ENCODE measurements at places on chromosomes 7 and 10.
A peak's percentile ranks its signal among the peaks of the same experiment; 100 is the strongest.

DNA sequence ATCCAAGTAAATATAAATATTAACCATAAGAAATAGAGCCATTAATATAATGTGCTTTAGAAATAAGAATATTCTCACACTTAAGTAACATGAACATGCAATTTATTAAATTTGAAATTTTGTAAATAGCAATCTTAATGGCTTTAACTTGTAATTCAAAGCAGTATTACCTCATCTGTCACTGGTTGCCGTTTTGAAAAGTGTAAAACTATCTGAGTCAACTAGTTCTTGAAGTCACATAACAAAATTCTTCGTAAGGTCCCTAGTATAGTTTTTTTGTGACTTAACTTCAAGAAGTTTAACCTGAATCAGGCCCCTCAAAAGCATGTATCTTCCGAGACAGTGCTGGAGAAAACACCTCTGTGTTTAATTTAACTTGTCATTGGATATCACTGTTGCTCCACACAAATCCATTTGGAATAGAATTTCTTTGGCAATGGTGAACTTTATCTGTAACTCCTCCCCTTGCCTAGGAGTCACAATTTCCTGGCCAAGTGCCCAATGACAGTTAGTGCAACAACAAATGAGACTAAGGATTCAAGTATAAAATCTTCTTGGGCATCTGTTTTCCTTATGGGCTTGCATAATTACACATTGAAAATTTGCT lies 47.1 kb downstream of the NT5C2 start:
- peak; percentile 55 for DNase-seq

GRCh38 chr10:50421026-50421719 lies 169.9 kb upstream of the ASAH2 start:
- DNase-seq = no peak

DNA sequence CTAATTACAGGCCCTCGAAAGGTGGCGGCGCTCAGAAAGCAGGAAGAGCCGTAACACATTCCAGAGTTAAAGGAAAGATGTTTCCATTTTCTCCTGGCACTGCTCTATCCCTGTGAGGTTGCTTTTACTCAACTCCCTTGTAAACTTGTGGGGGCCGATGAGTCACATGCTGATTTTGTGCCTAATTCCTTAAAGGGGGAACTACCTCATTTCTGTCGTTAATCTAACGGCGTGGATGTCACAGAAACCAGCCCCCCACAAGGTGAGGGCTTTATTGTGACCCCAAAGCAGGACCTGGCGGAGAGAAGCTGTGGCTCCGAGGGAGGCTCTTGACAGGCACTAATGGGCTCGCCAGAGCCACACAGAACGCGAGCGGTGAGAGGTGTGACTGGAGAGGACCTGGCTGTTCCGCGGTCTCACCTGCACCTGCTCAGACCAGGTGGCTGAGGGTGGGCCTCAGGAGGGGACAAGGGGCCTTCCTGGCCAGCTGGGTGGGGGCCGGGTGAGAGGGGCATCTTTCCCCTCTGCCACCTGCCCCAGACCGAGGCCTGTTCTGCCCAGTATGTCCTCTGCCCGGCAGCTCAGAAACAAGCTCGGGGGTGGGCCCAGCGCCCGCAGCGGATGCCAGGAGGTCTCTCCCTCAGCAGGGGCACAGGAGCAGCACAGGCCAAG lies 50.9 kb downstream of the CALML3 start:
- DNase-seq = peak; percentile 49

DNA sequence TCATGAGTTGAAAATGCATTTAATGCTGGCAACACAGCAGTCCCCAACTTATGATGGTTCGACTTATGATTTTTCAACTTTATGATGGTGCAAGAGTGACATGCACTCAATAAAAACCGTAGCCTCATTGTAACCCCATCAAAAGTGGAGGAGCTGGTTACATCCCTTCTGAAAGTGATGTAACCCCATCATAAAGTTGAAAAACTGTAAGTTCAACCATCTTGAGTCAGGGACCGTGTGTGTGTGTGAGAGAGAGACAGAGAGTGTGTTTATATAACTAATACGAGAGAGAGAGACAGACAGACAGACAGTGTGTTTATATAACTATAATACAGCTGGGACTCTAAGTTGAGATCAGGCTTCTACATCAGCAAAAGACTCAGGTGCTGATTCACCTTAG lies 21.0 kb downstream of the ANXA11 start:
- no peak for DNase-seq

GRCh38 chr10:72223743-72224101 lies 7.6 kb upstream of the ASCC1 start:
- no peak for DNase-seq

GRCh38 chr10:79019441-79020014 lies 49.2 kb upstream of the ZMIZ1 start:
- DNase-seq = no peak

- DNase-seq = no peak
These were observed 11.9 kb downstream of the SFRP5 start for GRCh38 chr10:97759946-97760345.

- no peak for DNase-seq
These were observed 316.6 kb upstream of the TMEM229A start for GRCh38 chr7:124349443-124349842.

DNA sequence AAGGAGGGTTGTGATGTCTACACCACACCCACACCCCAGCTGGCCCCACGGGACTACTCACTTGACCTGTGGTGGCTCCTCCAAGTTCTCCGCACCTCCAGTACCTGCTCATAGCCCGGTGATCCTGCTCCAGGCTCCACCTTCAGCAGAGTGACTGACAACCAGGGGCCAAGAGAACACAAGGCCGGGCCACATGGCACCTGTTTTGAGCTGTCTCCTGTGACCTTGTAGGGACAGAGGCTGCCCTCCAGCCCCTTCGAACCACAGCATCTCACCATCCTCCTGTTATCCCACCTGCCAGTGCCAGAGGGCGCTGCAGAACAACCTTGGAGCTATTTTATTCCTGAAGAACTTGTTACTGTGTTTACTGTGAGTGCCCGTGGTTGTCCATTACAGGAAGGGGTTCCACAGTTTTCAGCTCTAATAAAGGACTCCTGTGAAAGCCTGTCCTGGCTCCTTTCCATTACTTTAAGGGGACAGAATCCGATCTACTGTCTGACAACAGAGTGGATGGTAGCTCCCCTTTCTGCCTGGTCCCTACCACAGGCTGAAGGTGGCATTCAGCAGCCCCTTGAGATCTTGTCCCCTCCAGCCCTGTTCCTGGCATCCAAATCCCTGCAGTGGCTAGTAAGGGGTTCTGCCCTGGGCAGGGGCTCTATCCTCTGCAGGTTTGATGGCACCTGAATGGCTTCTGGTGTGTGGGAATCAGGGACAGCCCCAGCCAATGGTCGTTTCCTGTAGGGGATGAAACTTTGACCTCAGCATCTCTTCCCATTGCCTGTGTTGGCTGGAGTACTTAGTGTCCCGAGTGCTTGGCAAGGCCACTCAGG lies 50.8 kb downstream of the C10orf120 start:
- DNase-seq = peak; percentile 4
